ENCODE measurements at places on chromosomes 5 and 9.

DNA sequence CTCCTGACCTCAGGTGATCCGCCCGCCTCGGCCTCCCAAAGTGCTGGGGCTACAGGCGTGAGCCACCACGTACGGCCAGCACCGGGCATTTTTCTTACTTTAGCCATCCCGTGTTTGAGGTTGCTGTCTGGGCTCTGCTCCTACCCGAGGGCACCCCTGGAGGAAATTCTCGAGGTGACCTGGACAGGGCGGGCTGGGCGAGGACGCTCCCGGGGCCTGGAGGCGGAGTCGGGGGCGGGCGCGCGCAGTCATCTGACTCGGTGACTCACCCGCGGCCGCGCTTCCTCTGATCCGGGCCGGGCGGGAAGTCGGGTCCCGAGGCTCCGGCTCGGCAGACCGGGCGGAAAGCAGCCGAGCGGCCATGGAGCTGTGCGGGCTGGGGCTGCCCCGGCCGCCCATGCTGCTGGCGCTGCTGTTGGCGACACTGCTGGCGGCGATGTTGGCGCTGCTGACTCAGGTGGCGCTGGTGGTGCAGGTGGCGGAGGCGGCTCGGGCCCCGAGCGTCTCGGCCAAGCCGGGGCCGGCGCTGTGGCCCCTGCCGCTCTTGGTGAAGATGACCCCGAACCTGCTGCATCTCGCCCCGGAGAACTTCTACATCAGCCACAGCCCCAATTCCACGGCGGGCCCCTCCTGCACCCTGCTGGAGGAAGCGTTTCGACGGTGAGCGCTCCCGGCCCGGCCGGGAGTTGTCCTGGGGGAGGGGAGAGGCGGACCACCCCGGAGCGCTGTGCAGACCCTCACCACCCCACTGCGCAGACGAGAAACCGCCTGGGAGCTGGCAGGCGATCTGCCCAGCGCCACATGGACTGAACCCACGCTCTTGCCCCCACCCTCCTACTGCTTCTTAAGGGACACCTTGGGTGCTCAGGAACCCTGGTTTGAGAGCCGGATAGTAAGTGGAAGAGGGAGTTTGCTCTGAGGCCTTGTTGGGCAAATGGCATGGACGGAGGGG is at the start of gene HEXB:
TSS of gene HEXB (plus strand) at position 334 of the 952 bp plus-strand sequence. CDS start at position 362, 28 bp downstream.
- DNase-seq = peak; percentile 72

DNA sequence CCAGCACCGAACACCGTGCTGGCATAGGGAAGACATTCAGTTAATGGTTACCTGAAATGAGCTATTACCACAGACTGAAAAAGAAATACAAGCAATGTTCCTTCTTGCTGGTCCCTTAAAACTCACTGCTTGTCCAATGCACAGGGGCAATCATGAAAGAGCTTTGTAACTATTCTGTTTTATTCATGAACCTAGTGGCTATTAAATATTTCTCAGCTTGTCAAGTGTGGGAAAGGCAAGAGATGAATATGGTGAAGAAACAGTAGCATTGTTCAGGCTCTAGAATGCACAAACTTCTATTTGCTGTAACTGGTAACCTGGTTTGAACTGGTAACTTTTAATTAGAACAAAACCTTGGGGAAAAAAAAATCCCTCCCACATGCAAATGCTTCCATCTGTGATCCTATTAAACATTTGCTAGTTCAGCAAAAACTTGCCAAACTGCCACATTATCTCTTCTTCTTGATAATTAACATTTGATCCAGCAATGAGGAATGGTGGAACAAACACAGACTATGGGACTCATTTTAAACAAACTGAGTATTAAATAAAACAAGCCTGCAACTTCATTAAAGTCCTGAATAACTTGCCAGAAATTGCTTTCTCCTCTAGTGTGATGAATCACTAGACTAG is 36.1 kb downstream of the YIPF5 start:
- DNase-seq = no peak

DNA sequence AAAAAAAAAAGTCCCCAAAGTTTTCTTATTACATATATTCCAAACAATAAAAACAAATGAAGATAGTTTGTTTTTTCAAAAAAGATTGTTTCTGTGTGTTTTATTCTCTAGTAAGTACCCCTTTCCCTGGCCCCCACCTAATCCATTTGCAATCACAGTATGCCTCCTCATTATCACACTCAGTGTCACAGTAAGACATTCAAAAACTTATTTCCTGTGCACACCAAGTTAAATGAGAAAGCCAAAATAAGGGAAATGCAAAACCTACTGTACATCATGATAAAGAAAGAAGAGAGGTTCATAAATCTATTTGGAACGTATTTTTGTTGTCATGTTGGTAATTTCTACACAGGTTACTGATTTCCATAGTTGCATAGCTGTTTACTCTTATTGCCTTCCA is 62.3 kb downstream of the ST8SIA4 start:
- no peak for DNase-seq

- DNase-seq = no peak
Measured at GRCh38 chr9:89426384-89426961, 71.4 kb downstream of the SEMA4D start.

- DNase-seq = no peak
Measured at GRCh38 chr5:82422001-82422740, 144.0 kb upstream of the RPS23 start.

DNA sequence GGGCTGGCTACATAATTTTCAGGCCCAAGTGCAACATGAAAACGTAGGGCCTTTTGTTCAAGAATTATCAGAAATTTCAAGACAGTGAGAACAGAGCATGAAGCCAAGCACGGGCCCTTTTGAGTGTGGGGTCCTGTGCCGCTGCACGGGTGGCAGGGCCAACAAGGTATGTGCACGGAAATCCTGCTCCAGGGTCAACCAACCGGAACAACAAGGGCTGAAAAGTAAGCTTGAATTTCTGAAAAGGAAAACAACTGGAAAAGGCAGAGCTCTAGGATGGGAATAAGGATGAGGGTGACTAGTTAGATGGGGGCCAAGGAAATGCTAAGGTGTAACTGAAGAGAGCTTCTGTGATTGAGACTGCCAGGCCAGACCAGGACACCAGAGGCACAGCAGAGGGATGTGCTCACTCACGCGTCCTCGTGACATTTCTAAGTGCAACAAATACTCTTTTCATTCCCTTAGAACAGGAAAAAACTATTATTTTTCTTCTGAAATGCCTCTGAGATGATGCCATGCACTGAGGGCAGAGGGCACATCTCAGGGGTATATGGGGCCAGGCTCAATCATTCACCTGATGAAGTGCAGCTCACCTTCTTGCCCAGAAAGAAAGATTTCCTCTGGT is 80.6 kb upstream of the LRRTM2 start:
- DNase-seq = no peak

GRCh38 chr9:136297016-136297691 is 6.7 kb downstream of the CCDC187 start:
- DNase-seq = no peak

GRCh38 chr5:88502179-88503040 is 233.8 kb upstream of the TMEM161B start:
- no peak for DNase-seq

- no peak for DNase-seq
Measured at GRCh38 chr5:67265951-67266350, 69.4 kb upstream of the CD180 start.

GRCh38 chr5:150079909-150080461 is 6.4 kb downstream of the CSF1R start:
- DNase-seq = no peak

DNA sequence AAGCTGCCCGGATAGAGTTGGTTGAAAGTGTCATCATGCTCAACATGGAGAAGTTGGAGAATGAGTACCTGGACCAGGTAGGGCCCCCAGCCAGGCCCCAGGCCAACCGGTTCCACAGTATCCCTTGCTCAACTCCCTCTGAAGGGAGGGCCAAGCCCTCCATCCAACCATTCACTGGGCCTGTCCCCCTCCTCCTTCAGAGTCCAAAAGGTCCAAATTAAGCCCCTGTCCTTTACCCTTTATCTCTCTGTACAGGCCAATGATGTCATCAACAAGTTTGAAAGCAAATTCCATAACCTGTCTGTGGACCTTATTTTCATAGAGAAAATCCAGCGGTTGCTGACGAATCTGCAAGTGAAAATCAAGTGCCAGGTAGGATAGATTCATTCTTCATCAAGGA is 47.2 kb downstream of the CCDC180 start:
- no peak for DNase-seq

DNA sequence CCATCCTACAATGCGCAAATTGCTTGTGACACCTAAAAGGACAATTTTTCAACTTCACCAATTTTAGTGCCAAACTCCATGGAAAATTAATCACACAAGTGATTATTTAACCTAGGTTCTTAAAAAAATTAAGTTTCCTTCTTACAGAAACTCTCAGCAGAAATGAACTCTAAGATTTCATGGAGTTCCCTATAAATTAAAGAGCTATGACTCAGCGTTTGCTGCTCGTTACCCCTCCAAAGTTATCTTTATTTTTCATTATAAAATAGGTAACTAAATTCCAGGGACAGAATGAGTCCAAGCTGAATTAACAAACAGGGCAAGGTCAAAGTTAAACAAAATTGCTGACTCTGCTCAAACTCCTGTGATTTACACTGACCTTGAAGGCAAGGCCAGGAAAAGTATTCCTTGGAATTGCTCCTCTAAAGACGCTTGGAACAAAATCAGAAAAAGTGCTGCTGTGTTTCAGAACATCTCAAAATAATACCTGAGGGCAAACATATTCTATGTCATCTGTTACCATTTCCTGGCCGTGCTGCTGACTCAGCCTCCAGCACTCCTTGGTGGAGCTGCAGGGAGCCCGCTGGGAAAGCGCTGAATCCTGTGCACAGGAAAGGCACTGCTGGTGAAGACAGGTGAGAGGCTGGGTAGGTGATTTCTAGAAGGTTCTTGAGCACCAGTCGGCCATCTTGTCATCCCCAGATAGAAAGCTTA is 2.5 kb upstream of the CMBL start:
- no peak for DNase-seq

DNA sequence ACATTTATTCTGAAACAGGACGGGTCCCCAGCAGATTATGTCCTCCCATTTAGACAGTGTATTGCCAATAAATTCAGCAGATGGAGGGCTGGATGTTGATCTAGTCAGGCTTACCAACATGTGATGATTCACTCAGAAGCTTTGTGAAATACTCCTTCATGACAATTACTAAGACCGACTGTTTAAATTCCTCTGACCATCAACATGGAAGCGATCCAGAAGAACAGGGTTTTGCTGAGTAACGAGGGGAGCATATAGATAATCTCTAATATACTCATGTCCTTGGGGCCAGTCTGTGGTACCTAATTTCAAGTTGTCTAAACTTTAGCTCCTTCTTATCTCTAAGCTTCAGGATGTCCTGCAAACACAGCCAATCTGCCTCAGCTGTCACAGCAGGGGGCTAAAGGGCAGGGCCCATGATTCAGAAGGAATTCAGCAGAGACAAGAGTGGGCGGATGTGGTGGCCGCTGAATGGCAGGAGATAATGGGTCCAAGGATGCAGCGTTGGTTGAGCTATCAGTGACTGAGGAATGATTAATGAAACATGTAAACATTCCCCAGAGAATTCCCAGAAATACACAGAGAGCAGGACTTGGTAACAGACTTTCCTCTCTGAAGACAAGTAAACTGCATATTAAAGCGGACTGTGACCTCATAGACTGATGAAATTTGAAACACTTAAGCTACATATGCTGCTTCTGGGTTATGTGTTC is 109.4 kb downstream of the ANKRD55 start:
- DNase-seq = no peak

- DNase-seq = no peak
Measured at GRCh38 chr9:12415361-12415760, 277.8 kb upstream of the TYRP1 start.

- DNase-seq = no peak
Measured at GRCh38 chr9:127961613-127962155, 19.1 kb downstream of the EEIG1 start.

GRCh38 chr9:76082057-76082456 is 191.6 kb downstream of the PCSK5 start:
- no peak for DNase-seq

GRCh38 chr9:88503845-88504764 is 30.9 kb upstream of the NXNL2 start:
- no peak for DNase-seq

DNA sequence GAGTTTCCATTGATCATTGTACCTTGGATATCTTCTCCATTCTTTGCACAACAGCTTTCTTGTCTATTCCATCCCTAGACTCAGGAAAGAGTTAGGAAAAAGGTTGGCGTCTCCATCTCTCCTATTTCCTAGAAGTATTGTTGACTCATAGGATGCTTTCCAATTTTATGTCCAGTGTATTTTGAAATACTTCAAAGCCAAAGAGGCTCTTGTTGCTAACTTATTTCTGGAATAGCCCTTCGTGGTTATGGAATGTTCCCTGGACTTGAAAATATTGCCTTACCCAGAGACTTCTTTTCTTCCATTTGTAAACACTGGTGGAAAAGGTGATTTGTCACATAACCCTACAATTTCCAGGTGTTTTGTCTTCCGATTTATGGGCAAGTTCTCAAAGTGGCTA is 402.3 kb upstream of the ZNF608 start:
- DNase-seq = no peak

DNA sequence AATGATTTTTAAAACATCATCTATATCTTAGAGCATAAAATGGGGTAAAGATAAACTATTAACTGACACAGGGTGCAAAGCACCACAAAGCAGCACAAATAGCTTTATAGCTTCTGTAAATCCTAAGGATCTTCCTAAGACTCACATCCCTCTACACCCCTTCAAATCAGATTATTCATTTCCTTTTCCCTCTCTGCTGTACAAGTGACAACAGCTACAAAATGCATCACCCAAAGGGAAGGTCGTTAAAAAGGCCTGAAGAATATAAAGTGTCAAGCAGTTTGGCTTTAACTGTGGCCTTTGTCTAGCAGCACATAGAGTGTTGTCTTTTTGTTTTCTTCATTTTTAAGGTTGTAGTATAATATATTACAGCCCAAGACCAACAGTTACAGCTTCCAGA is 422.1 kb downstream of the PDE4D start:
- no peak for DNase-seq

GRCh38 chr9:109421026-109421970 is 76.8 kb downstream of the PTPN3 start:
- DNase-seq = no peak

DNA sequence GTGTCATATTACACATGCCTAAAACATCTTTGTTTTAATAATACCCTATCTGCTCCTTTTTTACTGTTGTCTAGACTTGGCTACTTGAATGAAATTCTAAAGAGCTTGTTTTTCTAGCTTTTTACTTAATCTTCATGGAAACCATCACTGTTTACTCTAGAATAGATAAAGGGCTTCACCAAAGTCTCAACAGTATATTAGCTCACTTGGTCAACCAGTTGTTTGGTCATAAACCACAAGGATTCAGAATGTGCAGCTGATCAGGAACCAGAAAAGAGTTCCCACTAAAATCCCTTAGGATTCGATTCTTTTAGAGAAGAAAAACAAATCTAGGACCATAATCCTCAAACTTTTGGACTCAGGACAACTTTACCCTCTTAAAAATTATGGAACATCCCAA is 38.0 kb downstream of the CDO1 start:
- no peak for DNase-seq

- DNase-seq = no peak
Measured at GRCh38 chr5:9104571-9105339, 441.1 kb downstream of the SEMA5A start.

GRCh38 chr9:101530076-101530711 is 3.5 kb upstream of the RNF20 start:
- peak; percentile 49 for DNase-seq

Data from activated CD4-positive, alpha-beta T cell treated with anti-CD3 and anti-CD28 coated beads for 24 hours (primary cell).